ENCODE measurements at places on chromosomes 4 and X.

- DNase-seq: no peak
Observed at GRCh38 chrX:121456315-121456714, 408.9 kb downstream of the GLUD2 start.

GRCh38 chr4:22869235-22869634 lies 176.5 kb downstream of the GBA3 start:
- no peak for DNase-seq

GRCh38 chr4:112173593-112174558 lies 28.6 kb downstream of the FAM241A start:
- no peak for DNase-seq

- DNase-seq: no peak
Observed at GRCh38 chr4:40134206-40134917, 62.5 kb upstream of the RHOH start.

DNA sequence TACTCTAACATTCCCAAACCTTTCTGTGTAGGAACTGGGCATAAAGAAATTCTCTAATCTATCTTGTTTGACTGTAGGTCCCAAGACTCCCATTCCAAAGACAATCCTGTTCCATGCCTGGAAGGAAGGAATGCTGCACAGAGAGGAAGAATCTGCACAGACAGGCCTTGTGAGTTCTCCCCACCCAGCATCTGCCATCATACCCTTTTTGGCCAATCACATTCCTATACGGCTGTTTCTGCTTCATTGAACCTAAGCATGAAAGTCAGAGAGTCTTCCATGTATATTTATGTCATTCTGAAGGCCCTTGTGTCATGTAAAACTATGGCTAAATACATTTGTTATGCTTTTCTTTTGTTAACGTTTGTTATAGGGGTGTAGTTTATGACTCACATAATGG lies 667.7 kb upstream of the IGFBP7 start:
- DNase-seq: no peak

DNA sequence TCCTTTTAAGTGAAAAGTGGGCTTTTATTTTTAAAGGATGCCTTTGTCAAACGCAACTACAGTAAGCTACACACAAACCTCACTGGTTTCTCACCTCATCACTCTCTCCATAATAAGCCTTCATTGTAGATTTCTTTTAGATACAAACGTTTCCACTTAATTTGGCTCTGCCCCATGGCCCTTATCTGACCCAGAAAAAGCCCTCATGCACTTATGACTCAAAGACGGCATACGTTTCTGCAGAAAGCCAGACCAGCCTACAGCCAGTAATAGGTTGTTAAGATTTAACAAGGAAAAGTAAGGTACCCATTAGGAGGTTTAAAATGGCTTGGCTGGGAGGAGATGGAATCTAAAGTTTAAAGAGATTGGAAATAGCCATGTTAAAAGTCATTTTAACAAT lies 914.6 kb upstream of the INTU start:
- no peak for DNase-seq

DNA sequence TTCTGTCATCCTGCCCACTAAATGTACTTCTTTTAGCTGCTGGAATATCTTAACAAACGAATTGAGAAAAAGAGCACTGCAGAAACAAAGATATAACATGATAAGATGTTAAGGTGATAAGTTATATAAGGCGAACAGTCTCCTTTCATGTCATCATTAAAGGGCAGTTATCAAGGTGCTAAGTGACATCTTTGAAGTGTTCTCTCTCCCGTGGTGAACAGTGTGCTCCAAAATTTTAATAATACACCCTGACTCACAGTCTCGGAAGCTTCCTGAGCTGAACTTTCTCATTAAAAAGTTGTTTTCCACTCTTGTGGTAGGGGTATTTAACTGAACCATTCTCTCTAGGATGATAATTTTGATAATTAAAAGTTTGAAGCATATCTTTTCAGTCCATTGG lies 61.6 kb downstream of the PLS3 start:
- DNase-seq: no peak

- DNase-seq: no peak
Observed at GRCh38 chrX:97524340-97524739, 640.6 kb downstream of the RPA4 start.

DNA sequence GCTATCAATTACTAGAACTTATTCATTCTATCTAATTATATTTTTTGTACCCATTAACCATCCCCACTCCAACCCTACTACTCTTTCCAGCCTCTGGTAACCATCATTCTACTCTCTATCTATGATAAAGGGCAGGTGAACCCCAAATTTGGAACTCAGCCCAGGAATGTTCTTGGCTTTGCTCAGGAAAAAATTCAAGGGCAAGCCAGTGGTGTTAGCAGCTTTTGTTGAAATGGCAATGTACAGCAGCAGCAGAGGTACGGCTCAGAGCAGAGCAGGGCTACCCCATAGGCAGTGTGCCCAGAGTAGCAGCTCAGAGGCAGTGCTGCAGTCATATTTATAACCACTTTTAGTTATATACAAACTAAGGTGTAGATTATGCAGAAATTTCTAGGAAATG lies 138.2 kb downstream of the RNF150 start:
- DNase-seq: no peak

GRCh38 chr4:18314731-18315130 lies 293.2 kb upstream of the LCORL start:
- no peak for DNase-seq

GRCh38 chrX:68429216-68429615 lies 4.1 kb downstream of the OPHN1 start:
- no peak for DNase-seq

GRCh38 chr4:173057442-173057841 lies 111.2 kb upstream of the GALNT7 start:
- DNase-seq: no peak

DNA sequence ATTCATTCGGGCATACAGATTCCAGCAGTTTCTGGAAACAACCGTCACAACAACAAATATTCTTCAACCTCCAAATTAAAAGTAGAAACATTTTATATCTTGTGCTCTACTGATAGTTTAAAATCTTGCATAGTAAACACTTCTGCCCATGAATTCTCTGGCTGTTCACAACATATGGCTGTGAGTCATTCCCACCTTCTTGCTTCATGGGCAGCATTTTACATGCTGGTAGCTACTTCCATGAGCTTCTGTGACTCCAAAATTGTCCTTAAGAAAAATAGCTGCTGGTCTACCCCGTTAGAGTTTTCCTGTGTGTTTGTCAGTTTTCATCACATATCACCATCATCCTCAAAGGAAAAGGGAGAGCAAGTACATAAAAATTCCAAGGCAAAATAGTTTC lies 22.7 kb downstream of the PNPLA4 start:
- DNase-seq: no peak

- peak; percentile 5 for DNase-seq
Observed at GRCh38 chr4:185201977-185202962, 1.5 kb downstream of the CFAP97 start.

DNA sequence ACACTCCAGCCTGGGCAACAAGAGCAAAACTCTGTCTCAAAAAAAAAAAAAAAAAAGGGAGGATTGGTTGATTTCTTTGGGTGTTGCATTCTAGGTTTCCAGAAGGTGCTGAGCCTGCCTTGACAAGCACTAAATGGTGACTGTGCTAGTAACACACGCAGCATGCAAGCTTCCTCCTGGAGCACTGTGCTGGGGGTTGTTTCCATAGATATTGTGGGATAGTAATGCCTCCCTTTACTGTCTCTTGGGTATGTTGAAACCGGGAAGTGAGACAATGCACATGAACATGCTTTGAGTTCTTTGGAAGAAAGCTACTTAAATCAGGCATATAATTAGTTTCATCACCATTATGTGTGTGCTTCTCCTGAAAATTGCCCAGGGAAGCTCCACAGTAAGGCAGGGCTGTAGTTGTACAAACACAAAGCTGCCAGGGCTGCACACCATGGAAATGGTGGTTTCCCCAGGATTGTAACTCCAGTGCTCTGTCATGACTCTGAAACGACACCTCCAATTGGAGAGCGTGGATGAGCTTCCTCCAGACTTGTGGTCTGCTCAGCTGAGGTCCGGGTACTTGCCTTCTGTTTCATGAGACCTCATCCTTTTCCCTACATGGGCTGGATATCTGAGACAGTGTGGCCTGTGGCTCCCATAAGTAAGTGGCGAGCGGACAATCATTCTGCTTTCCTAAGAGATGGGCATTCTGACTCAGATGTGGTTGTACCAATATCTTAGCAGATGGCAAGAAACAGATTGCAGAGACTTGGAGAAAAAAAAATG lies 31.5 kb upstream of the STOX2 start:
- no peak for DNase-seq

- DNase-seq: no peak
Observed at GRCh38 chr4:183700407-183700806, 41.3 kb downstream of the TRAPPC11 start.

DNA sequence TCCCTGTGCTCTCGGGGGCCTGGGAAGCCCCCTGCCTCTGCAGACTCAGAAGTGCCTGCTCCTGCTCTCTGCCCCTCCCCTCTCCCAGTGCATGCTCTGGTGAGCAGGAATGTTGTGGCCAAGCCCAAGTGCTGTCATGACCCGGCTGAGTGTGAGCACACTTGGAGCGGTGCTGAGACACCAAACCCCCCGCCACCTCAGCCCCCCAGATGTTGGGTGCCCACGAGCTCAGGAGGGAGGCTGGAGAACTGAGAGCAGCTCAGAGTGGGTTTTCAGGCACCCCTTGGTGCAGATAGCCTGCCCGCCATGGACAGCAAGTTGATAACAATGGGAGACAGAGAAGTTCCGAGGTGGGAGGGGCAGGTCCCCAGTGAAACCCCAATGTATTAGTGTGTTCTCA lies 477.4 kb downstream of the ACTRT1 start:
- DNase-seq: no peak

Measured in inflammatory macrophage (primary cell).